ENCODE measurements at places on chromosomes 5 and 9.

GRCh38 chr5:139062910-139063663, 135.1 kb downstream of the SIL1 start:
- peak; percentile 18 for DNase-seq

DNA sequence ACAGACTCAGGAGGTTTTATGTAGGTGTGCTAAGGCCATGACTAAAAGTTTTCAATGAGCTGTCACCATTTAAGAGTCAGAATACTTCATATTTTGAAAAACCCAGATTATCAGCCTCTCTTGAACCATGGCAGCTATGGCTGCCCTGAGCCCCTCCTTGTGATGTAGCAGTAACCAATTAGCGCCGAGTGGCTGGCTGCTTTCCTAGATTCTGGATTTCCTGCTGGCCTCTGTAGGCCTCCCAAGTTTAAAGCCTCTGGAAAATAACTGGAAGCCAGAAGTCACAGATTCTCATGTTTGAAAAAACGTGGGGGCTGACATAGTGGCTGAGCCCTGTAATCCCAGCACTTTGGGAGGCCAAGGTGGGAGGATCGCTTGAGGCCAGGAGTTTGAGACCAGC, 25.5 kb downstream of the DAB2IP start:
- no peak for DNase-seq

DNA sequence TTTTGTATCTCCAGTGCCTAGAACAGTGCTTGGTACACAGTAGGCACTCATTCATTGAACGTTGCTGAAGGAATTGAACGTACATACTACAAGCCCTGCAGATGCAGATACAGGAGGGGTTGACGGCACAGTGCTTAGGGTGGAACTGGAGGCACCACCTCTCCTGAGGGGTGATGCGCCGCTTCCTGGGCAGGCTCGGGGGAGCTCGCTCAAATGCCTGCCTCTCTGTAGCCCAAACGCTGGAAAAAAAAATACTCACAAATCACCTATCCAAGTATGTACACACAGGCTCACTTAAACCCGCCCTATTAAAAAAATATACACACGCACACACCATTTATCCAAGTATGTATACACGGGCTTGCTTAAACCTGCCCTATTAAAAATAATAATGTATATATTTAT, 536 bp upstream of the COMMD10 start:
- peak; percentile 54 for DNase-seq

DNA sequence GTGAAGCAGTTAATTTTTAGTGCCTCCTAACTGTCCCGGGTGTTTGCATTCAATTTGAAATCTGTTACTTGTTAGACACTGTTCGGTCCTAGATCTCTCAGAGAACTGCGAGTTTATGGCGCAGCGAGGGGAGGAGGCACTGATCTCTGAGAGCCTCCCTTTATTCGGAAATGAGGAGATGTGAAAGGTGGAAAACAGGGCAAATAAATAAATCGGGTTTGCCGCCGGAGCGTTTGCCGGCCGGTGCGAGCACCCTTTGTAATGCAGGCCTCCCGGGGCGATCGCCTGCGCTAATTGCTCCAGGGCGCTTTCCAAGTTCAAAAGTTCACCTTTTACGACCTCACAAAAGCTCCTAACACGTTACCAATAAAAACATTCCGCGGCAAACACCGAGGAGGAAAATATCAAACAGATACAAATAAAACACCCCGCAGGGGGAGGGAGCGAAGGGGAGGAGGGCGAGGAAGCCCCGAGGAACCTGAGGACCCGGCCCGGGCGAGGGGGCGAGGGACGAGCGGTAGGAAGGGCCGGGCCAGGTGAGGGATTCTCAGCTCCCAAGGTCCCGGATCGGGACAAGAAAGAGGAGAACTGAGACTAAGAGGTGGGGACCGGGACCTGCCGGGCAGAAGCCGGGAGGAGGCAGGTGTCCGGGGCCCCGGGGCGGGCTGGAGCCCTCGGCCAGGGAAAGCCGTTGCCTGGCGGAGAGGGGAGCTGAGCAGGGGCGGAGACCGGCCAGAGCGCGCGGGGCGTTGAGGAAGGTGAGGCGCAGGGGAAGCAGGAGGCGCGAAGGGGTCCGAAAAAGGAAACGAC, 1.4 kb downstream of the NR6A1 start:
- peak; percentile 74 for DNase-seq

- DNase-seq, result no peak
Observed at GRCh38 chr9:90001747-90002146, 396.9 kb downstream of the GADD45G start.

DNA sequence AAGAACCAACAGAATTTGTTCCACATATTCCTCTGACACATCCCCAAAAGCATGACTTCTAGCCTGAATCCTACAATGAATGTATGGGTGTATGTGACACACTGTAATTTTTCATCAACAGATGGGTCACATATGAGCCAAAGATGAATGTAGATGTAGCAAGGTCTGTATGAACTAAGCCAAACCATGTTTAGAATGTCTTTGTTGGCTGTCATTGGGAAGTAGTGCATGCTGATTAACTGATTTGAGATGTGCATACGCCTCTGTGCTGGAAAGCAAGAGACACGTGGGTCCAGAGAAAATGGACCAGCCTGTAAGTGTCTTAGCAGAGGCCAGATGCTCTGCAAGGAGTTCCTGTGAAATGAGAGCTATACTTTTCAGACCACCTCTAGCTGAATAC, 222.0 kb downstream of the COMMD10 start:
- DNase-seq, result no peak

DNA sequence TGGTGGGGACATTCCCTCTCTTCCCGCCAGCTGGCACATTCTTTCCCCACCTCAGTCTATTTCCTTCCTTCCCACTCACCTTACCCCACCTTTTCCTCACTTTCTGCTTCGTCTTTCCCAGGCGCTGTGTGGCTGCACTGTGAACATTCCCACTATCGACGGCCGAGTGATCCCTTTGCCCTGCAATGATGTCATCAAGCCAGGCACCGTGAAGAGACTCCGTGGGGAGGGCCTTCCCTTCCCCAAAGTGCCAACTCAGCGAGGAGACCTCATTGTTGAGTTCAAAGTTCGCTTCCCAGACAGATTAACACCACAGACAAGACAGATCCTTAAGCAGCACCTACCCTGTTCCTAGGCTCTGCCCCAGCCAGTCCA, 7.3 kb downstream of the DNAJB5 start:
- no peak for DNase-seq

DNA sequence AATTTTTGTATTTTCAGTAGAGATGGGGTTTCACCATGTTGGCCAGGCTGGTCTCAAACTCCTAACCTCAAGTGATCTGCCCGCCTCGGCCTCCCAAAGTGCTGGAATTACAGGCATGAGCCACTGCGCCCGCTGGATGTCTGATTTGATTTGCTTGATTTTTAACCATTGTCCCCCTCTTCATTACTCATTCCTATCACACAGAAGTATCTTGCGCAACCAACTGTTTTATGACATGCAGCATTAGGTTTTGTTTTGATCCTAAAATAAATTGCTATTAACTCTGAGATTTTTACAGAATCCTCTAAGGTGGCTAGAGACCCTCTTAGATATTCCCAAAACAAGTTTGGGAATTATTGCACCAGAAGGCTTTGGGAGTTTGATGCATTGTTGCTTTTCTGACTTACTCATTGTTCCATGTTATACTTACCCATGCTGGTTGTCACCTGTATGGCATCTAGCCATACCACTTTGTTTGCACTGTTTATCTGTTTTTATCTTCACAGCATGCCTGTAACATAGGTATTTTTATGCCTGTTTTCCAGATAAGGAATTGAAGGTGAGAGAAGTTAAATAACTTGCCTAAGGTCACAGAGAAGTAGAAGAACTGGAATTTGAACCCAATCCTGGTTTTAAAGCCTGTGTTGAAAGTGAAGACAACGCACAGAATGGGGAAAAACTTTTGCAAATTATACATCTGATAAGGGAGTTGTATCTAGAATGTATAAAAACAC, 35.9 kb upstream of the PWWP2A start:
- no peak for DNase-seq

DNA sequence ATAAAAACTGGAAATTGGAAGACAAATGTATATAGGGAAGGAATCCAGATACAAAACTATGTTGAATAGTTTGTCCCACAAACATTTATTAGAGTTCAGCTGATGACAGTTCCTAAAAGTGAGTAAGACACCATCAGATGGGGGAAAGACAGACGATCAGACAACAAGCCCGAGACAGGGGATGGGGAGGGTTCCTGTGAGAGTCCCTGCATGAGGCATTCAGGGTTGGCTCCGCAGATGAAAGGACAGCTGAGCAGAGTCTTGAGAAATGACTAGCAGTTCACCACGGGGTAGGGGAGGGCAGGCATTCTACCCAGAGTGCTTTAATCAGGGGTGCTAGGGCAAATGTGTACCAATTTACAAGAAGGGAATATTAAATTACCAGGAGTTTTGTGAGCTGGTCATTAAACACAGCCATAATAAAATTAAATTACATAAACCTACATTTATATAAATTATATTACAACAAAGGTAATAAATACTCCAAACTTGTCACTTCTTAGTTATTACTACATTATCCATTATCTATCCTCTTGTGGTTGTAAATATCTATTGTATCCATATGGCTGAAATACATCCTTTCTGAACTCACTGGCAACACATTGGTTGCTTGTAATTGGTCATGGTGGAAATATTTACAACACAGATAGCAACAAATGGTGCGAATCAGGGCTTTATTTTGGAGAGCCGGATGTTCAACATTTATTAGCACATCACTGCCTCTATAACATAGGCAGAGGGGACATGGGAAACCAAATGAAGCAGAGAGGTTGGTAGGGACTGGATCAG, 27.8 kb downstream of the TNFSF15 start:
- DNase-seq, result no peak

DNA sequence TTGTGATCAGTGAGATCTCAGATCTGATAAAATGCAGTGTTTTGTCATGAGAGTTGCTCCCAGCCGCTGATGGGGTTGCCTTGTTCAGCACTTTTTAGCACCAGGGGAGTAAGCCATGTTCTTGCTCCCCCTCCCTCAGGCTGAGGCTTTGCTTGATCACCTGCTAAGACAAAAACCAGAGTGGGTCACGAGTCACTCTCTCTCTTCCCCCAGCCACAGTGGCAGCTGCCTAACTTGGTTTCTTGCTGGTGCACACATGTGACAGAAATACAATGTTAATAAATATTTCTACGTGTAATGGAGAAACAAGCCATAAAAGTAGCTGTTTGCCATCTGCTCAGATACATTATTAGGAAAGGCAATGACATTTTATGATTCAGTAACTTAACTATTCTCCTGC, 212.4 kb upstream of the DMRT1 start:
- no peak for DNase-seq

DNA sequence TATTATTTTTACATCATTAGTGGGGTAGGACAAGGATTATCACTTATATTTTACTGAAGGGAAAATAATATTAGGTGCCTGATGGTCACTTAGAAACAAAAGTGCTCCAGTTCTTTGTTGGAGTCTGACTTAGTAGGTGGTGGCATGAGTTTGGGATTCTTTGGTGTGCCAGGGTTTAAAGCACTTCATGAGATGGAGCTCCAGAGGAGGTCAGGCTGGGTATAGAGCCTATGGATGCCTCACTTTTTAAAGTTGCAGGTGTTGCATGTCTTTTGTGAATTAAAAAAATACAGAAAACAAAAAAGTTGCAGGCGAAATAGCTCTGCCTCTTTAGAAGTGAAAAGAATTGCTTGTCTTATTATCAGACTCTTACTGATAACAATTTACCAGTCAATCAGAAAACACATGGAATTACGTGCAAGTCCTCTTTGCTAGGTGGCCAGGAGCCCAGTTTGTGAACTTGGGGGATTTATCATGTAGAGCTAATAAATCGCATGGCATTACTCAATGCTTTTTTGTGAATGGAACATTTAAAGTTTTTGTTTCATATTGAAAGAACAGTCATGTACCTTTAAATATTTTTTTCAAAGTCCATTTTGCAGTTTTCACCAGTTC, 1.6 kb downstream of the ITK start:
- DNase-seq, result no peak

GRCh38 chr5:127892467-127893207, 189.4 kb downstream of the CCDC192 start:
- no peak for DNase-seq

Measured in ecto neural progenitor cell (in vitro differentiated cells).